CD4-positive, CD25-positive, alpha-beta regulatory T cell (primary cell): ENCODE measurements at places on chromosomes 6 and 20.
A peak's percentile ranks its signal among the peaks of the same experiment; 100 is the strongest.

- no peak for DNase-seq
Measured at GRCh38 chr6:25166955-25167748, 112.0 kb upstream of the CARMIL1 start.

- no peak for DNase-seq
Measured at GRCh38 chr6:118722829-118723813, 71.7 kb upstream of the CEP85L start.

DNA sequence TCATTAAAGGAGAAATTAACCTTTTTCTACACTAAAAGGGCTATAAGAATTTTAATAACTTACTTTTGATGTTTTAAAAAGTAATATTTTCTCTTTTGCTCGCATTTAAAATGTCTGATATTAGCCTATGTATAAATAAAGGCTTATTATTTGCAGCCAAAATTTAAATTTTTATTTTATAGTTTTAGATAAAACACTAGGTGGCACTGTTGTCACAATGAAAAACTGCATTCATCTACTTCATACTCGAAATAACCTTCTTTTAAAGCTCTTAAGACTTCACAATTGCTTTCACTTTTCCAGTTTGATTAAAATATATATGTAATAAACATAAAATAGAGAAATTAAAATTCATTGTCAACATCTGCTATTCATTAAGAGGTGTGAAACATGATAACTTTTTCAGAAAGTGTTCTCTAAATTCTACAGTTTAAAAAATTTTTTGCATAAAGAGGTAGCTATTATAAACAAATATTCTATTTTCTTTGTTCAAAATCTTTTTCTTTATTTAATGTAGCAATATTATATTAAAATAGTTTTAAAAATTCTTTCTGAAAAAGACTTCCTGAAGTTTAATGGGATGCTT is 78.8 kb upstream of the DEFB112 start:
- DNase-seq, result no peak

DNA sequence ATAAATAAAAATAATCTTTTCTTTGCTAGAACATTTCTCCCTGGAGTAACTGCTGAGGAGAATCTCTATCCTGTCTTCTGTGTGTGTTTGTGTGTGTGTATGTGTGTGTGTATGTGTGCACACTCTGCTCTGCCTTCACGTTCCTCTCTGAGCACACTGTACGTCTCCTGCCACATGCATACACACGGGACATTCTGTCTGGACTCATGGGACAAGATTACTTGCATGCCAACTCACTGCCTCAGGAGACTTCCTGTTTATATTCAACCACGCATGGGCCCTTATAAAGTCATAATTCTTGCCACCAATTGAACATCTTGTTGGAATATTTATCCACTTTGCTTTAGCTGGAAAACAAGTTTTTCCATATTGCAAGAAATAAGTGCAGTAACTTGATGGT is 930.6 kb downstream of the KIF16B start:
- DNase-seq, result no peak

GRCh38 chr6:12241493-12242175 is 48.5 kb upstream of the EDN1 start:
- no peak for DNase-seq

GRCh38 chr20:24257171-24257570 is 212.3 kb upstream of the SYNDIG1 start:
- no peak for DNase-seq

DNA sequence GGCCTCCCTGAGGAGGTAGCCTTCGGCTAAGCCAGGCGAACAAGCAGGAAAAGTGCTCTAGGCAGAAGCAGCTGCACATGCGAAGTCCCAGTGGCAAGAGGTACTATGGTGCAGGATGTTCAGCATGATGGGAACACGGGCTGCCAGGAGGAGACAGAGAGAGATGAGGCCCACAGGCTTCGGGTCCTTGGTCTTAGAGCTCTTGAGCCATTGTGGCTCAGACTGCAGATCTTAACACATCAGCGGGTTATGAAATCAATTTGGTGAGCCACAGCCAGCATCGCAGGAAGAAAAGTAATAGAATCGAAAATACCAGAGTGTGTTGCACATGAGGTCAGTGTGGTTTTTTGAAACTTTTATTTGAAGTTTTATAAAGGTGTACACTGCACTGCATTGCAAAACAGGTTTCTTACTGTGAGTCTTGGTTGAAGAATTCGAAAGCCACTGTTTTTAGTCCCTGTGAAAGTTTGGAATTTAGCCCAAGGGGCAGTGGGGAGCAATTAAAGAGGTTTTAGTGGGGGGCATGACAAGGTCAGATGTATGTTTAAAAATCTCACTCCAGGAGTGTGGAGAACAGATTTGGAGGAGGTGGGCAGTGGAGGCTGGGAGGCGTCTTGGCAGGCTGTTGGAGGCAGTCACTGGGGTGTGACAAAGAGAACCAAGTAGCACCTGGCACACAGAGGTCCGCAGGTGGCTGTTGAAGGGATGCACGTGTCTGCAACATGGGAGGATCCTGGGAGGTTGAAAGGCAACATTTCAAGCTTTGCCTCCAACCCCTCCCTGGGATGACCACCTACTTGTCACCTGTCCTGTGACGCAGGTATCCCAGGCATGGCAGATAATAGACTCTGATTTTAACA is 69.3 kb downstream of the EYA2 start:
- no peak for DNase-seq

DNA sequence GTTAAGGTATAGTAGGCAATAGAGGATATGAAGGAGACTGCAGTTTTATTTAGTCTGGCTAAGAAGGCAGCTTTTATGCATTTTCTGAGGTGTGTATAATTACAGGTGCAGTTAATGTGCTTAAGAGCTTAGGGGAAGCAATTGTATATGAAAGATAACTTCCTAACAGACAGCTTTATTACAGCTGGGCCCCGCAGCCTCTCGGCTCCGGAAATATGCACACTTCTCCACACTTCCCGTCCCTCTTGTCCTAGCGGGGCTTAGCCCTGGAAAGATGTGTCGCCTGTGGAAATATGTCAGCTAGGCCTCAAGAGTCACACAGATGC is 178.4 kb upstream of the ARID1B start:
- DNase-seq, result no peak

- DNase-seq, result peak; percentile 4
Measured at GRCh38 chr6:141153563-141153962, 979.2 kb upstream of the GJE1 start.

GRCh38 chr20:49285813-49286494 is 8.1 kb upstream of the ZNFX1 start:
- no peak for DNase-seq

- no peak for DNase-seq
Measured at GRCh38 chr6:127967708-127968107, 66.8 kb upstream of the THEMIS start.

- DNase-seq, result no peak
Measured at GRCh38 chr20:3659492-3660261, 3.5 kb downstream of the GFRA4 start.

DNA sequence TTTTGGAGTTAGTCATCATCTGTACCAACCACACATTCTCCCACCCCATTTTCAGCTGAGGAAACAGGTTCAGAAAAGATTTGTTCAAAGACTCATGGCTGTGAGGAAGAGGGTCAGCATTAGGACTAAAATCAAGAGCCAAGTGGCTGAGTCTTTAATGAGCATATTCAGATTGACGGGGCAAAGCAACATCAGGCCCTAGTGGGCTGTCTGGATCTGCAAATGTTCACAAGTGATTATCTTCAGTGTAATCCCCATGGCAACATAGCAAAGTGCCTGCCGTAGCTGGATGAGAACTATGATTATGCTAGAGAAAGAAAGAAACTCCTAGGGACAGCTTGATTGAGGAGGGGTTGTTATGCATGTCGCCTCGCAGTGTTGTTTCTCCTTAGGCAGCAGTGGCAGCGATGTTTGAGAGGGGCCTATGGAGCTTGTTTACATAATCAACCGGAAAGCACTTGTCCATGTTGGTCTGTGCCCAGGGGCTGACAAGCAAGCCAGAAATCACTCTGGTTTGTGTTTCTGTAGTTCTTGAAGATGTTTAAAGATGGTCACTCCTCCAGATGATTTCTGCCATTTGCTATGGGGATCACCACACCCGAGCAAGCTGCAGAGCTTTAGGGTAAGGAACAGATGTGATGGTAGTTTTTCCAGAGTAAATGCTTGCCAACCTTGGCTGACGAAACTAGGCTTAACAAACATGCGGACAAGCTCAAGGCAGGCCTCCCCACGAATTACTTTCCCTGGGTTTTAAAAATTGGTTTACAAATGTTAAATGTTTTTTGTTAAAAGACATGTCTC is 124.3 kb upstream of the MLIP start:
- DNase-seq, result no peak

GRCh38 chr6:81648502-81648901 is 104.0 kb downstream of the TENT5A start:
- no peak for DNase-seq

GRCh38 chr6:71393981-71394432 is 105.4 kb downstream of the OGFRL1 start:
- DNase-seq, result no peak

DNA sequence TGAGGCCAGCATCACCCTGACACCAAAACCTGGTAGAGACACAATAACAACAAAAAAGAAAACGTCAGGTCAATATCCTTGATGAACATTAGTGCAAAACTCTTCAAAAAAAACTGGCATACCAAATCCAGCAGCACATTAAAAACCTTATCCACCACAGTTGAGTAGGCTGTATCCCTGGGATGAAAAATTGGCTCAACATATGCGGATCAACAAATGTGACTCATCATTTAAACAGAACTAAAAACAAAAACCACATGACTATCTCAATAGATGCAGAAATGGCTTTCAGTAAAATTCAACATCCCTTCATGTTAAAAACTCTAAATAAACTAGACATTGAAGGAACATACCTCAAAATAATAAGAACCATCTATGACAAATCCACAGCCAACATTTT is 59.6 kb upstream of the PHIP start:
- no peak for DNase-seq

DNA sequence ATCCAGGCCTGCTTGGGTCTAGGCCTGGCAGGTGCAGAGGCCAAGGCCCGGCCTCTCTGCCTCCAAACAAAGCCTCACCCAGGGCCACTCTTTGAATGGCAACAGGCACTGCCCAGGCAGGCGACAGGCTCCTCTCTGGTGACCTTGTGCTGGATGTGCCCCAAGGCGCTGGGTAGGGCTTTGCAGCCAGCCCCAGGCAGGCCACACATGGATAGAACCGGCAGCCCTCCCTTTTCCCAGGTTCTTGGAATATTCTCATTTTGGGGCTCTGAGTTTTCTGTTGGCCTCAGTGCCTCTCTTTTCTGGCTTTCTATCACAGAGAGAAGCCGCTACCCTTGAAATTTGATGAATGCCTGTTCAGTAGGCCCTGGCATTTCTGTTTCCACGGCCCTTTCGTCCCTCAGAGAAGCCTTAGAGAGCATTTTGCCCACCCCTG is 18.9 kb downstream of the PKIG start:
- DNase-seq, result no peak

DNA sequence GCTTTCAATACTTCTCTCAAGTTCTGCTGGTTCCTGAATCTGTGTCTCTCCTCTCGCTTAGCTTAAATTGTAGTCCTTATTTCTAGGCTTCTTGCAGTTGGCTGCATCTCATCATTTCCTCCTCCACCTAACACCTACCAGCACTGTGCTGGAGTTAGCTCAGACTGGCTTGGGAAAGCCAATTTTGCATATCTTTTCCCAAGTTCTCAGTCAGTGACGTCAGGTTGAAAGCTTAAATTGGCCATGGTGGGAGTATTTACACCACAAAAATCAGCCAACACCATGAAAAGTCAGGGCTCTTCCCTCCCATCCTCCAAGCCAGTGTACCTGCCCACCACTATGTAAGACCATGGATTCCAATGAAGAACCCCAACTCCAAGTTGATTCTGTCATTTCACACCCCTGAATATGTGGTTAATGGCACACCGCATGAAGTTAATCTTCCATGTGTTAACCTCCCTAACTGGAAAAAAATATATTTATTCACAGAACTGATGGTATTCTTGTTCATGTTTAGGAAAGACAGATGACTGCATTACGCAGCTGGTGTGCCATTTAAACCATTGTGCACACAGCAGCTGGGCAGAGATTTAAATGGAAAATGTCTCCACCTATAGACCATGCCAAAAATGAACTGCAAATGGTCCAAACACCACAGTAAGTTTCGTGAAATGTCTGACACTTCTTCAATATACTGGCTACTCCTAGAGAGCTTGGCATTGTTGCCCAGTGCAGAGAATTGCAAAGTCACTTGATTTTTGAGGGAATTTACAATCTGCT is 274.1 kb upstream of the MAP3K7 start:
- DNase-seq, result no peak
